ENCODE measurements at places on chromosomes 6 and 20. TPM values are rescaled to one million over a fixed set of nuclear protein-coding genes. Genes with fewer than 3 reads are reported as not detected.
A peak's percentile ranks its signal among the peaks of the same experiment; 100 is the strongest.

The MAP7 gene
- not detected for total RNA-seq

The KHDC1L gene
- not detected for total RNA-seq

The PRDM13 gene
- total RNA-seq, result not detected

The ABHD16B gene
- not detected for total RNA-seq

The C4B gene
- total RNA-seq, result 0.72 TPM

The TSBP1 gene
- total RNA-seq, result not detected

The GCNT2 gene
- total RNA-seq, result 6.2 TPM

The ADA gene
- 4.4 TPM for total RNA-seq

The TENT5A gene
- total RNA-seq, result 15.5 TPM

The DDAH2 gene
- 39.4 TPM for total RNA-seq

The MRAP2 gene
- 8.4 TPM for total RNA-seq

The CLPSL1 gene
- not detected for total RNA-seq

The SASH1 gene
- total RNA-seq, result 27.4 TPM

The ZSWIM3 gene
- 9.3 TPM for total RNA-seq

GRCh38 chr20:40676491-40677269 lies 12.4 kb downstream of the MAFB start:
- DNase-seq, result no peak

DNA sequence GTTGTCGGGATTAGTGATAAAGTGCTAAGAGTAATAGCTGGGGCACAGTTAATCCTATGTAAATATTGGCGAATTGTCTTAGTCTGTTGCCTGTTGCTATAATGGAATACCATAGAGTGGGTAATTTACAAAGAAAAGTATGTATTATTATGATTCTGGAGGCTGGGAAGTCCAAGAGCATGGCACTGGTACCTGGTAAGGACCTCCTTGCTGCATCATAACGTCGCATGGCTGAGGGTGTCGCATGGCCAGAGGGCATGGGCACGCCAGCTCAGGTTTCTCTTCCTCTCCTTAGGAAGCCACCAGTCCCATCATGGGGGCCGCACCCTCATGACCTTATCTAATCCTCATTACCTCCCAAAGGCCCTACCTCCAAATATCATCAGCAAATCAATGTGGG lies 29.7 kb downstream of the IRF4 start:
- no peak for DNase-seq

GRCh38 chr6:35082046-35082732 lies 59.0 kb downstream of the TCP11 start:
- DNase-seq, result no peak

DNA sequence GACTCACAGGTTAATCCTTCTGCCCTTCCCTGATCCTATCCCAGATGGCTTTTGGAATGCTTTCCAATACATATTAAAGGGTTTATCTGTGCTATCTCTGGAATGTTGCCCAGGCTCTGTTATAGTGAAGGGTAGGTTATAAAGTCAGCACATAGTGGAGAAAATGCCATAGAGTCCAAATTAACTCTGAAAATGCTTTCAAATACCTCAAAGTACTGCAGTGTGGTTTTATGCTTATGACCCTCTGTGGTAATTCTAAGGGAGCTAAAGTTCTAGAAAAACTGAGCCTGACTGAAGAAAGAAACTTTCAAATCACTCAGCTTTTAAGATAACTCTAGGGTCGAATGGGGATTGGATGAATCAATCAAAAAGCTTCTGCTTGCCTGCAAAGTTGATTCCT lies 159.8 kb downstream of the PLCB1 start:
- peak; percentile 49 for DNase-seq

DNA sequence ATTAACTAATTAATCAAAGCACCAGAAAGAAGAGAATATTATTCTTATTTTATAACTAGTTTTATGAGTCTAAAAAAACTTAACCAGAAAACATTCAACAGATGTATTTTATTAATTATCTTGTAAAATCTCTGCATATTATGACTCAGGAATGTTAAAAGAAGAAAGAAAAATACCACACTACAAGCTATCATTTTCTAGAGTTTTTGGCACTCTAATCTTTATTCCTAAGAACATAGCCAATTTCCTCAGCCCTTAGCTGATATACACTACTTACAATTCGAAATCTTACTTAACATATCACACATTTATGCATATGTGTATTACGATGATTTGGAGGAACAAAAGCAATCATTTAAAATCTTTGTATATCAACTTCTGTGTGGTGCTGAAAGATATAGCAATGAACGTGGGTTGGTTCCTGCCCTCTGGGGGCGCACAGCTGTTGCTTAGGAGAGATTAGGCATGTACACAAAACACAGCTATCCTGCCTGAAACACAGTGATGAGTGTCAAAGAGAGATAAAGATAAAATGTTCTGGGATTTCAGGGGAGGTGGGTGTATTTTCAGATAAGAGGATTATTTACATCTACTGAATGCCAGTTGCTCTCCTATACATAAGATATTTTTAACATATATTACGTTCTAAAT lies 404.5 kb downstream of the SYNE1 start:
- DNase-seq, result no peak

DNA sequence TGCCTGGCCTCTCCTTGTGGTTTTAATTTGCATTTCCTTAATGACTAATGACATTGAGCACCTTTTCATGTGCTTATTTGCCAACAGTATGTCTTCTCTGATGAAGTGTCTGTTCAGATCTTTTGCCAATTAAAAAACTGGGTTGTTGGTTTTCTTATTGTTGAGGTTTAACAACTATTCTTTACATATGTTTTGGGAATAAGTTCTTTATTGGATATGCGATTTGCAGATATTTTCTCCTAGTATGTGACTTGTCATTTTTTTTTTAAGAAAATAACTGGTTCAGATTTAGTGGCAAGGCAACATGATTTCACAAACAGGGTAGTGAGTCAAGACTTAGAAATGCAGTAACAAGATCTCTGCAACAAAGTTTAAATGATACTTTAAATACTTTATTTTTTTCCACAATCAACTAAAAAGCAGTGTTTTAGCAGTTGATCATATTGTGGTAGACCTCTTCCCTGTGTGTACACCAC lies 67.8 kb downstream of the TIAM2 start:
- DNase-seq, result peak; percentile 68

DNA sequence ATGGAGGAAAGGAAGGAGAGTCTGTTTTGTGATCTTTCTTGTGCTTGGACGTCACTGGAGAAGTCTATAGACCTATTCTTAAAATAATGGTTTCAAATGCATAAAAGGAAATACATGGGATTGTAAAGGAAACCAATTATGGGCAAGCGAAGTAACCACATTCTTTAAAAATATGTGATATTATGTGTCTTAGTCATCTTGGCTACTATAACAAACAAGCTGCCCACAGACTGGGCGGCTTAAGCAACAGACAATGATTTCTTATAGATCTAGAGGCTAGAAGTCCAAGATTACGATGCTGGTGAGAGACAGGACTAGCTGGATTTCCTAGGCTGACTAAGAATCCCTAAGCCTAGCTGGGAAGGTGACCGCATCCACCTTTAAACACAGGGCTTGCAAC lies 49.4 kb upstream of the CD83 start:
- DNase-seq, result peak; percentile 76

GRCh38 chr6:137944793-137945498 lies 77.9 kb downstream of the TNFAIP3 start:
- DNase-seq, result peak; percentile 49

GRCh38 chr6:150037526-150038201 lies 12.3 kb upstream of the RAET1L start:
- DNase-seq, result no peak

- DNase-seq, result no peak
These were observed 65.0 kb upstream of the VSTM2L start for GRCh38 chr20:37837924-37838323.

GRCh38 chr6:40344566-40345167 lies 242.5 kb downstream of the LRFN2 start:
- no peak for DNase-seq

DNA sequence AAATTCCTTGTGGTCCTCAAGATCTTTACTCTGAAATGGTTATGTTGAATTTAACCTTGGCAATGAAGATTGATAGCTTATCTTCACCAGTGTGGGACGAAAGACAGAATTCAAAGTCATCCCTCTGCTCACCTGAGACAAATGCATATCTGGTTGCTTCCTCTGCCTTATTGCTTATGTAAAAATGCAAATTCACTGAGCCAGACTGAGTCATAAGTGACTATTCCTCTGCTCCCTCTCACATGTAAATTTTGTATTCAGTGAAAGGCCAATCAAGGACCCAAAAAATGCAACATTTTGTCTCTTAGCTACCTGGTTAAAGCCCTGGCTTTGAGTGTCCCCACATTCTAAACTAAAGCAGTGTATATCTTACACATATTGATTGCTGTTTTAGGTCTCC lies 593.1 kb upstream of the GJE1 start:
- DNase-seq, result no peak

- DNase-seq, result no peak
These were observed 49.0 kb upstream of the VSTM2L start for GRCh38 chr20:37853823-37854375.

DNA sequence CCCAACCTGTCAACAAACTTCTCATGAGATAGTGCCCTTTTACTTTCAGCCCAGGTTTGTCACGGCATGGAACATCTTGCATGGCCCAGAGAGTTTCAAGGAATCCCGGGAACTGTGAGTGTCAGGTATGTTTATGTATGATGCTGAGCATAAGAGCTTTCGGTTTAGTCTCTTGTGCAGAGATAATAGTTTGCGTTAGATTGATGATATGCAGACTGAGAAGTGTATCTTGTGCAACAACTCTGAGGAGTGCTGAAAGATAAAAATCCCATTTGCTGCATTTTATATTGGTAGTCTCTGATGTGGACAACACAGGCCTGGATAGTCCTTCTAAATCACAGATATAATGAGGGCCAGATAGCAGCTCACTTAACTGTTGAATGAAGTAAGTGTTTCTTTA lies 99.0 kb downstream of the TBX18 start:
- no peak for DNase-seq

- DNase-seq, result peak; percentile 47
These were observed 727 bp downstream of the EDEM2 start for GRCh38 chr20:35146299-35146919.

DNA sequence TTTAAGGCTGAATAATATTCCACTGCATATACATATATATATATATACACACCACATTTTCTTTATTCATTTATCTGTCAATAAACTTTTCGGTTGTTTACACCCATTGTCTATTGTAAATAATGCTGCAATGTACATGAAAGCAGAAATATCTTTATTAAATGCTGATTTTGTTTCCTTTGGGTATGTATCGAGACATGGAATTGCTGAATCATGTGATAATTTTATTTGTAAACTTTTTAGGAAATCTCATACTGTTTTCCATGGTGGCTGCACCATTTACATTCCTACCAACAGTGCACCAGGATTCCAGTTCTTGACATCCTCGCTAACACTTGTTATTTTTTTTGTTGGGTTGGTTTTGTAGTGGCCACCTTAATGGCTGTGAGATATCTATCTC lies 14.1 kb upstream of the HLA-DOA start:
- DNase-seq, result no peak

GRCh38 chr20:61391185-61391584 lies 139.1 kb downstream of the CDH4 start:
- no peak for DNase-seq

DNA sequence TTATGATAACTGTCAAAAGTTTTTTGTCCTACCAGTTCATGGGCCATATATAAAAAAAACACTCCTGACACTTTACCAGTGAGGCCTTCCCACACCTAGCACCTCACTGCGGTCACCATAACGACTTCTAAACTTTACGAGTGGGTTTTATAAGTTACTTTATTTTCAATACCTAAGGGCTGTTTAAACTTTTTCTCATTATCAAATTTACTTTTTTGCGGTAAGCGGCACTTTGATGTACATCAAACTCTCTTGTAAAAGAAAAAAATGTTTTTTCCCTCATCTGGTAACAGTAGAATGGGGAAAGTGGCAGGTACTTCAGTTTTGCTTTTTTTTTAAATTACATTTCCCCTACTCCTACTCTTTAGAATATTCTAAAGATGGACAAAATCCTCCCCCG lies 36.2 kb downstream of the FYN start:
- no peak for DNase-seq

- DNase-seq, result no peak
These were observed 256.2 kb downstream of the CLIC5 start for GRCh38 chr6:45759472-45759810.

- DNase-seq, result no peak
These were observed 87.0 kb upstream of the ADGRF1 start for GRCh38 chr6:47129129-47129528.

- DNase-seq, result peak; percentile 76
These were observed 40.6 kb downstream of the ISM1 start for GRCh38 chr20:13261460-13262301.

GRCh38 chr6:15398633-15399275 lies 152.9 kb downstream of the JARID2 start:
- DNase-seq, result no peak

- DNase-seq, result no peak
These were observed 240.9 kb upstream of the RREB1 start for GRCh38 chr6:6866656-6867403.

Measured in RPMI7951 (cell line).